ENCODE measurements at places on chromosomes 13 and 19.

DNA sequence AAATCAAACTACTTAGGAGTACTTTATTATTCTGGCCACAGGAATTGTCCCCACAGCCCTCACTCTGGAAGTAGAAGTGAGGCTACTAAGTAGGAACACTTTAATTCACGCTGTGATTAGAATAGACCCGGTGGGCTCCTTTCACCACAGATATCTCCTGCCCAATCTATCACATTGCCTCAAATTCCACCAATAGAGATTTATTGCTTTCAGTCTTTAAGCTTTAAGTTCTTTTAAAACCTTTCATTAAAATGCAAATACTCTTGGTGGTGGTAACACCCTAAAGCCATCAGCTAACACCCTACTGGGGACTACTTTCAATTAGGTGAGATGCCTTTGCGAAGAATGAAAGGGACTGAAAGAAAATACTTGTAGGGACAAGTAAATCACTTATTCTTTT, 181.9 kb downstream of the DACH1 start:
- DNase-seq = no peak

DNA sequence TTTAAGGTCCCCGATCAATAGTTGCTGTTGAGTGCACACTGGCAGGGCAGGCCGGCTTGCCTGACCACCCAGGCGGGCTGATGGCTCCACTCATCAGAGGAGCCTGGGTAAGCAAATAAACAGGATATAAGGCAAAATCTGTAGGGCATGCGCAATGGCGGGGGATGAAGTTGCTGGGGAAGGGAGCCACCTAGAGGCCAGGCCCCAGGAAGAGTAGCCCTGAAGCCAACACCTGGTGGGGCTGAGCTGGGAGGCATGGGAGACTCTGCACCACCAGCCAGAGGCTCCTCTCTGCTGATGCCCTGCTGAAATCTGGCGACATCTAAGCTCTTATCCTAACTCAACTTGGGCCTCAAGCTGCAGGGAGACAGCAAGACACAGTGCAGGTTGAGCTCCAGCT, 324.3 kb downstream of the ZNF536 start:
- no peak for DNase-seq

- no peak for DNase-seq
Observed at GRCh38 chr19:45297674-45298073, 25.0 kb downstream of the CKM start.

GRCh38 chr13:45768656-45769479, 66.7 kb downstream of the CBY2 start:
- DNase-seq = no peak

GRCh38 chr19:55672418-55672817, 2.6 kb upstream of the EPN1 start:
- no peak for DNase-seq

GRCh38 chr19:41997851-41998229, 3.8 kb upstream of the ATP1A3 start:
- DNase-seq = no peak

- DNase-seq = no peak
Observed at GRCh38 chr19:14391156-14391821, 10.0 kb downstream of the ADGRE5 start.

GRCh38 chr19:53988981-53989380, 2.5 kb upstream of the CACNG6 start:
- no peak for DNase-seq

GRCh38 chr19:17116996-17117702, 41.6 kb downstream of the MYO9B start:
- DNase-seq = no peak

GRCh38 chr19:27974082-27974513, 1238.9 kb downstream of the UQCRFS1 start:
- no peak for DNase-seq

Data from GOT3 (cell line).